ENCODE measurements at places on chromosomes 11 and 22.
A peak's percentile ranks its signal among the peaks of the same experiment; 100 is the strongest.

DNA sequence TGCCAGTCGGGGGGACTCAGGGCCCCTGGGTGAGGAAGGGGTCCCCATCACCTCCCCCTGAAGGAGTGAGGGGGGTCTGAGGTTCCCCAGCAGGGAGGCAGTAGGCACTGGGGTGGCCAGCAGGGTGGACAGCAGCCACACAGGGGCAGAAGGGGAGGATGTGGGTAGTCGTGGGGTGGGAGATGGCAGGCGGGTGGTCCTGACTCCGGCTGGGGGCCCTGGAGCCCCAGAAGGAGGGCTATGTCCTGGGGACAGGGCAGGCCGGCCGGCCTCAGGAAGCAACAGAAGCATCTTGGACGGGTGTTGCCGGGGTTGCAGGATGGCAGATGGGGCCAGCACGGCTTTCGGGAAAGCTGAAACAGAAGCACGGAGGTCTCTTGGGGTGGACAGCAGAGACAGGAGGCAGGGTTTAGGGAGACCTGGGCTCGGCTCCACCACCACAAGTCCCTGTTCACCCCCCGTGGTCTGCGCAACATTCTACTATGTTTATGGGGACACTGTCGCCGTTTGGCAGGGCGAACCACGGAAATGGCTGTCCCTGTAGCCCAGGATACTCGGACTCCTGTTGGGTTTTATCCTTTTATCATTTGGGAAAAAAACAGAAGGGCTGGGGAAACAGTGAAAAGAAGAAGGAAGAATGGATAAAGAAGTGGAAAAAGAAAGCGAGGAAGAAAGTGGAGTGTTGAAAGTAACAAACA, 14.1 kb downstream of the VWCE start:
- no peak for DNase-seq

DNA sequence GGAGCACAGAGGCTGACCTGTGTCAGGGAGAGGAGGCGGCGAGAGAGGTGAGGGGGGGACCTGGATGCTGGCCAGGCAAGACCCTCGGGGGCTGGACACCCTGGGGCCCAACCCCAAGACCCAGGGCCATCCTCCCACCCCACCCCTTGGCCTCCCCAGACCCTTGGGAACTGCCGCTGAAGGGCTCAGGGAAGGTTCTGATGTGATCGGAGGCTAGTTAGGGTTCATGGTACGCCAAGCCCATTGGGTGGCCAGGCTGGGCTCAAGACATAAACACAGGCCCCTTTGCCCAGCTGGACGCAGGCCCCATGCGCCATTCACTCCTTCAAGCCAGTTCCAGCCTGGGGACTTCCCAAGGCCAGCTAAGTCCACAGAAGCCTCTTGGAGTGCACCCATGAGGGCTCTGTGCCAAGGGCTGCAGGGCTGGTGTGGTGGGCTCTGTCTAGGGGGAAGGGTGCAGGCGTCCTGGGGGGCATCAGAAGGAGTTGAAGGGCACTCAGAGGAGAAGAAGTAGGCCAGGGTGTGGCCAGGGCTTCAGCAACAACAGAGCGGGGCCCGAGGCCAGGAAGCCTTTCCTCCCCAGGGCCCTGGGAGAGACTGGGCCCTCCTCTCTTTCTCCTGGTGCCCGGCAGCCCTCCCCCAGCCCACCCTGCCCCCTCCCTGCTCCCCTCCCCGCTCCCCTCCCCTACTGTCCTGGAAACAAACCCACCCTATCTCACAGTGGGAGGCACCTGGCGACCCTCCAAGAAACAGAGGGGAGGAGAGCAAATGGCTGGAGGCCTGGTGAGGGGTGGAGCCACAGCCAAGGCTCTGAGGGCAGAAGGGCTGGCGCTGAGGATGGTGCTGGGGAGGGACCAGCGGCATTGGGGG, 12.9 kb downstream of the TSPAN32 start:
- no peak for DNase-seq

DNA sequence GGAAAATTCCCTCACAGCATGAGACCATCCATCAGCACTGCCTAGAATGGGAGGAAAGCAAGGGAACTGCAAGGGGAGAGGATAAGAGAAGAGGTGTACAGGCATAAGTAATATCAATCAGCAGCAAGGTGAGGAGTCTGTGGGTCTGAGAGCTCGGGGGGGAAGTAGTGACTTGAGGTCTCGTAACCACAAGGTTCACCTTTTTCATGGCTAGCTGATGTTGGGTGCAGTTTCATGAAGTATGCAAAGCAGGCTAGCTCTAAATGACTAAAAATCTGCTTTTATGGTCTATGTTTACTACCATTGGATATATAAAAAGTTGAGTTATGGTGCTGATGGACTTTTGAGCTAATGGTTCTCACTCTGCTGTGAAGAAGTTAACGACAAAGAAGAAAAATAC, 35.8 kb downstream of the OR4C6 start:
- no peak for DNase-seq

DNA sequence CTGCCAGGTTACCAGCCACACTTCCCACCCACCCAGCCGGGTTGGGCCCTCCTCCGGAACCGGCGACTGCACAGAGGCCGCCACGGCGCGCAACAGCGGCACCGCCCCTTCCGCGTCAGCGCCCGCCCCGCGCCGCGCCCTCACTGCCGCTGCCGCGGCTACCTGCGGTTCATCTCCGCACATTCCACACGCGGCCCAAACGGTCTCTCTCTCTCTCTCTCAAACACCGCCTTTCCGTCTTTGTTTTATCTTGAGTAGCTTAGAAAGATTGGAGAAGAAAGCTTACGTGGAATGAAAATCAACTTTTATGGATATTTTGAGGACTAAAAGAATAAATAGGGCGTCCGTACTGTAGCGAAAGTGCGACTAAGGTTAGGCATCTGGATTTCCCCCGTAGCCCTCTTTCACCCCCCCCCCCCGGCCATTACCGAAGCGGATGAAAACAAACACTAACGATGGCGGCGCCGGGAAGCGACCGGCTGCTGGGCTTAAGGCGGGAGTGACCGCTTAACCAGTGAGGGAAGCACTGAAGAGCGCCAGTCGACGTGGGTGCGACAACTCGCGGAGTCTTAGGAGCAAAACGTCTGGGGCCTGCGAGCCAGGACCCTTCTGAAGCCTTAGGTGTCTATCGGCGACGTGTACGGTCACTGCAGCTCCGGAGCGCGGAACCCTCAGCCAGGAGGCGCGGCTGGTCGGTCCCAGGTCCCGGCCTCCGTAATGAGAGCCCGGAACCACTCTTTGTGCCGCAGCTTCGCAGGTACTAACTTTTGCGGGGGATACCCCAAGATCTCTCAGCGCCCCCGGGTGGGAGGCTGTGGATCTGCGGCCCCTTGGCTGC, at the start of the genes ATG13 and HARBI1:
Gene ATG13 (plus strand): TSS at position 420 of the 838 bp plus-strand sequence. CDS start 26,739 bp downstream, outside the sequence.
Gene HARBI1 (minus strand): TSS at position 94 of the 838 bp plus-strand sequence. CDS start 990 bp downstream, outside the sequence.
- peak; percentile 84 for DNase-seq

- DNase-seq, result no peak
Measured at GRCh38 chr11:64232967-64233315, 1.4 kb upstream of the VEGFB start.

DNA sequence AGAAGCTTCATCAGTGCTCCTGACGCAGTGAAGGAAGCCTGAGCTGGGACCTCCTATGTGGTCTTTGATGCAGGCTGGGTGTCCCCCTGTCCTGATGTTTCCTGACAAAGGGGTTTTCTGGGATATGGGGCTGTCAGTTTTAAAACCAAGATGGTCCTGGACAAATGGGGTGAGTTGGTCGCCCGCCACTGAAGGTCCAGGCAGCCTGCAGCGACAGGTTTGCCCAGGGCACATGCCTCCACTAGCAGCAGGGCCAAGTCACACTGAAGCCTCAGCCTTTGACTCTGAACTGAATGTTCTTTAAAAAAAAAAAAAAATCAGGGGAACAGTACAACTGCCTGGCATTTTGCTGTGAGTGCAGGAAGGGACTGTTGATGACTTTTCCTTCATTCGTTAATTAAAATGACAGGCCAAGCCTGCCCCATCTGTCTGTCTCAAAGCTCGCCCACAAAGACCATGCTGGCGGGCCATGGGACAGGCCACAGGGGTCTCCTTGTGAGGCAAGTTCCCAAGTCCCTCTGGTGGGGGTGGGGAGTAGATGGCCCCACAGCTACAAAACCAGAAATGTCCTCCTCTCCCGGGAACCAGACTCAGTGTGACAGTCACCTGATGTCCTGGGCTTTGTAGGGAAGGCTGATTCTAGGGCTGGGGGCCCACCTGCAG, 274.8 kb downstream of the CTTN start:
- DNase-seq, result no peak

DNA sequence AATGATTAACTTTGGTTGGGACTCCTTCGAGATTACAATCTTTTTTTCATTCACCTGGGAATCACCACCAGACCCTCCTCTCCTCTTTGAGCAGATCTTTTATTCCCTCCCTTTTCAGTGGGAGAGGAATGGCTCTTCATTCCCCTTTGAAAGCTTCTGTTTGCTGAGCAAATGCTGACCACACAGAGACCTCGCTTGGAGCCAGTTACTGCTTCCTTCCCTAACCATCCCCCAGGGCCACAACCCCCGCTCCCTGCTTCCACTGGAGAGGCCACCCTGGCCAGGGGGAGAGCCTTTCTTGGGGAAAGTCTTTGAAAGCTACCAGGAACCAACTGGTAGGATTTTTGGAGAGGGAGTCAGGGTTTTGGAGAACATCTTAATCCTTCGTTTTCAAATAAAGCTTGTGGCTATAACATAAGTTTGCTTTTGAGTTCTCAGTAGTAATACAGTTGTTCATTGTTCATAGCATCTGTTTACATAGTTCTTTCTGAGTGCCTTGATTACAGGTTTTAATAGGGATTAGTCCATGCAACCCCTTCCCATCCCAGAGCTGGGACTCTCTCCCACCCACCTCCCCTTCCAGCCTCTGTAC, 138.4 kb downstream of the DBX1 start:
- no peak for DNase-seq

GRCh38 chr22:39662686-39663052, 92.1 kb downstream of the CACNA1I start:
- no peak for DNase-seq

All from GM12891 (cell line).